Muscle of arm (tissue), 14 donors: ENCODE measurements at places on chromosomes 6 and 20. TPM values are rescaled to one million over a fixed set of nuclear protein-coding genes. Genes with fewer than 3 reads are reported as not detected.

Gene SLC35A1
- 15.4 TPM for polyA plus RNA-seq

- DNase-seq, result no peak
Measured at GRCh38 chr20:37529968-37530600, 2.4 kb upstream of the BLCAP start.

Gene SIGLEC1
- 2.9 TPM for polyA plus RNA-seq

DNA sequence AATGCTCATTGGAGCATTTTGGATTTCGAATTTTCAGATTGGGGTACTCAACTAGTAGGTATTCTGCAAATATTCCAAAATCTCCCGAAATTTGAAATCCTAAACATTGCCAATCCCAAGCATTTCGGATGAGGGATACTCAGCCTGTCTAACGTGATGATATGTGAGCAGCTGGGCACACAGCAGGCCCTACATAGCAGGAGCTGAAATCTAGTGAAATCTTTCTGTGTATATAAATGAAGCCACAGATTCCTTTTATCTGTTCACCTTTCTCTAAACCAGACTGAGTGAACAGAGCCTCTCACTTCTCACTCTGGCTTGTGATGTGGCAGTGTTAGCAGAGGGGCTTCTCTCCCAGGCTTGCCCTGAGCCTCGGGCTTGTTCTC, 17.8 kb downstream of the STX16 start:
- DNase-seq, result no peak

DNA sequence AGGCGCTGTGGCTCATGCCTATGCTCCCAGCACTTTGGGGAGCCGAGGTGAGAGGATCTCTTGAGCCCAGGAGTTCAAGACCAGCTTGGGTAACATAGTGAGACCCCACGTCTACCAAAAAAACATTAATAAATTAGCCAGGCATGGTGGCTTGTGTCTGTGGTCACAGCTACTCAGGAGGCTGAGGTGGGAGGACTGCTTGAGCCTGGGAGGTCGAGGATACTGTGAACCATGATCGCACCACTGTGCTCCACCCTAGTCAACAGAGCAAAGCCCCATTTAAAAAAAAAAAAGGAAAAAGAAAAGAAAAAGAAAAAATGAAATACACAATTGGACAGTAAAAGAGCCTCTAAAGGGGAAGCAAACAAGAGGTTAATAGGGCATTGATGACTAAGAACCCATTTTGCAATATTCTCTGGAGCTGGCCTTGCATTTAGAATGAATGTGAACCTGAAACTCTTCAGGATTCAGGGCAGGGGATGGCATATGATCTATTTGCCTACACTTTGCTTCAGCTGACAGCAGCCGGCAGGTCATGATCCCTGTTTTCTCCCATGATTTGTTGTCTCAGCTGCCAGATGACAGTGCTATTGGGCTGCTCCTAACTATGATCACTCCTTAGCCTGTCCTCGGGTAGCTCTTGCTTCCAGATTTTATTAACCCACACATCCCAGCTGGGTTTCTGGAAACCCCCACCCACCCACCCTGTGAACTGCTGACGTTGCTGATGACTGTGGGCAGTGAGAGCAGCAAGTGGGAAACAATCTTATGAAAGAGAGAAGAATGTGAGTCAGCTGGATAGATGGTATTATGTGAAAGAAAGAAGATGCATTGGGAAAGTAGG, 83.8 kb upstream of the ELOVL5 start:
- no peak for DNase-seq

Gene MACROD2
- polyA plus RNA-seq, result 4.7 TPM

Gene EPPIN
- polyA plus RNA-seq, result not detected

DNA sequence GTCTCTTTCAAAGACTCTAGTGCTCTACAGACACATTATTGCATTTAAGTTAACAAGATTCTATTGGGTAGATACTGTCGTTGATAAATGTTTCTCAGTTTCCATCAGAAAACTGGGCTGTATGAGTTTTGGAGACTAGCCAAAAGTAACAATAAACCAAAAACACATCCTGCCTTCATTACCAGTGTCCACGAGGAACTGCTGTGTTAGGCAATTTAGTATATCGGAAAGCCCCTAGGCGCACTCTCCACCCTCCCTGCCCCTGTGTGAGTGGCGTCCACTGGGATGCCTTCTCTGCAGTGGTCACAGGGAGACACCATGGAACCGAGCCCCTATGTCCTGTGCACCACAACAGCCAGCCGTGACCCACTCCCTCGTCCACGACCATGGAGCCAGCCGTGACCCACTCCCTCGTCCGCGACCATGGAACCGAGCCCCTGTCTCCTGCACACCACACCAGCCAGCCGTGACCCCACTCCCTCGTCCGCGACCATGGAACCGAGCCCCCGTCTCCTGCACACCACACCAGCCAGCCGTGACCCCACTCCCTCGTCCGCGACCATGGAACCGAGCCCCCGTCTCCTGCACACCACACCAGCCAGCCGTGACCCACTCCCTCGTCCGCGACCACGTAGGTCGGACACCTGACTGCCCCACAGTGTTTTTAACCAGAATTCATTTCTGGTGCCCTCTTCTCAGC, 35.3 kb downstream of the DLL1 start:
- no peak for DNase-seq

DNA sequence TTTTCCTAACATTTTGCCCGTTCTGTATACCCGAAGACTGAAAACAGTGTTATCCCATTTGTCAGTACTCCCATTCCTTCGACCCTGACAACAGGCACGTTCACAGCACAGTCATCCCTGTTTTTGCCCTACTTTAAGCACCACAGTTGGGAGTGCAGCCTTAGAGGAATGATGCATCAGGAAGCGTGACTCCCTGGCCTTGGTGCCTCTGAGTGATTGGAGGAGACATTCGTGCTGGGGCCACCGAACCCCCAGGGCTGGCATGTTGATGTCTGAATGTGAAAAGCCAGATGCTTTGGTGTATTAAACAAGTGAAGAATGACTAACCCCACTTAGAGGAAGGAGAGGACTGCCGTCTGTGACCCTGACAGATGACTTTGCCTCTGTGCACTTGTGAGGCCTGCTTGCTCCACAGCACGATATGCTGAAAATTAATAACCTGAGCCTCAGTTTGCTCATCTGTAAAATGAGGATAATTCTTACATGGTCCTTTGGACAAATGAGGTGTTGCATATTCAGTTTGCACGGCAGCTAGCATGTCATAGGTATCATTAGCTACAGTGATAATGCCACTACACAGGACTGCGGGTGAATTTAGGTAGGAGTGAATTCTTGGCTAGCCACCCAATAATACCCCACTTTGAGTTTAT, 36.0 kb downstream of the STK35 start:
- DNase-seq, result no peak

DNA sequence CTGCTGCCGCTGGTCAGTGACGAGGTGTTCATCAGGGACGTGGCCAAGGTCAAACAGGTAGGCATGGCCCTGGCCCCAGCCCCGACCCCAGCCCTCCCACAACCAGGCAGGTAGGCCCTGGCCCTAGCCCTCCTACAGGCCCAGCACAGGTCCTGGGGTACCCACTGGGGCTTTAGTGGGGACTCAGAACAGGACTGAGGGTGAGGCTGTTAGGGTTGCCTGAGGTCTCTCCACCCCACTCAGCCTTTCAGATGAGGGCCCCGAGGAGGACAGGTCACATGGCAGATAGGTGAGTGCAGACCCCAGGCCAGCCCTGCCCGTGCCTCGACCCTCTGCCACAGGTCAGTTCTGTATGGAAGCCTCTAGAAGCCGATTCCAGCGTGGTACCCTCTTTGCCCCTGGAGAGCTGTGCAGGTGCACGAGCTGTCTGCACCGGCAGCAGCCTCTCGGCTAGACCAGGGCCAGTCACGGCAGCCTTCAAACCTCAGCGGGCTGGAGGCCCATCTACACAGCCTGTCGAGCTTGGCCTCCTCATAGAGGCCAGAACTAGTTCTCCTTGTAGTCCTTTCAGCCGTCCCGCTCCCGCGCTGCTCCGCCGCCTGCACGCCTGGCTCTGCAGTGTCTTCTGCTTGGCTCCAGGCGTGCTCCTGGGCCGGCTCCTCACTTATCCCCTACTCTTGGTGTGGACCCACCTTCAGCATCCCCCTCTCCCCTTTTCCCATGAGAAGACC, 35.5 kb downstream of the PYGB start:
- DNase-seq, result no peak

Gene TRIM31
- polyA plus RNA-seq, result not detected

DNA sequence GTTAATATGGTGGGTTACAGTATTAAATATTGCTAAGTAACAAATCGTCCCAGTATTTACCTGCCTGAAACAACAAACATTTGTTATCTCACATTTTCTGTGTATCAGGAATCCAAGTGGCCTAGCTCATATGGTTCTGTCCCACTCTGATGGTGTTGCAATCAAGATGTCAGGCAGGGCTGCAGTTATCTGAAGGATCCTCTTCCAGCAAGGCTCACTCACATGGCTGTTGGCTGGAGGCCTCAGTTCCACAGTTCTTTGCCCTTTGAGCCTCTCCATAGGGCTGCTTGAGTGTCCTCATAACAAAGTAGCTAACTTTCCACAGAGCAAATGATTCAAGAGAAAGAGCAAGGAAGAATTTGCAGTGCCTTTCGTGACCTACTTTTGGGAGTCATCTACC, 17.7 kb downstream of the RAB22A start:
- DNase-seq, result no peak

DNA sequence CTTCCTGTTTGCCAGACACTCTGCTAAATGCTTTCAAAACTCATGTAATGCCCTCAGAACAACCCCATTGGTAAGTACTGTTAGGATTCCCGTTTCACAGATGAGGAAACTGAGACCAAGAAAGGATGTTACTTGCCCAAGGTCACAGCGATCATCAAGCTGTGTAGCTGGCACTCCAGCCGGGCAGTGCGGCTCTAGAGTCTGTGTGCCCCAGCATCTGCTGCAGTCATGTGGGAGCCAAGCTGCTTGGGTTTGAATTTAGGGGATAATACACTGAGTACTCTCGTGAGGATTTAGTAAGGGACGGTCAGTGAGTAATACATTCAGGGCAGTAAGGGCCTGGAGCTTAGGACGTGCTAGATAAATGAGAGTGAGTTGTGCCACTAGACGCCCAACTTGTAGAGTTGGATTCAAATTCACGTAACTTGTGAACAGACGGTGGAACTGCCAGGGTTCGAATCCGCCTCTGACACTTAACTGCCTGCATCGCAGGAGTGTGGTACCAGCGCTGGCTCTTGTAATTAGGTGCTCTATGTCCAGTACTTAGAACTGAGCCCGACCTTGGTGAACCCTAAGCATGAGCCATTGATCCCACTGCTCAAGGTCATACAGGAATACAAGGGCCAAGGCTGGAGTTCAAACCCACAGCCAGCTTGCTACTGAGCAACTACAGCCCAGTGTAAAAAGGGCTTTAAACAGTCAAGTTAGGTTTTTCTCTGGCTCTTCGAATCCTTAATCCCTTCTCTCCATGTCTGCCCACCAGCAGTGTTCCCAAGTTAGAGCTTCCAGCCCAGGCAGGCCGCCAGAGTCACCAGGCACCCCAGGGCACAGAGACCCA, 70.2 kb downstream of the EYA2 start:
- DNase-seq, result no peak

DNA sequence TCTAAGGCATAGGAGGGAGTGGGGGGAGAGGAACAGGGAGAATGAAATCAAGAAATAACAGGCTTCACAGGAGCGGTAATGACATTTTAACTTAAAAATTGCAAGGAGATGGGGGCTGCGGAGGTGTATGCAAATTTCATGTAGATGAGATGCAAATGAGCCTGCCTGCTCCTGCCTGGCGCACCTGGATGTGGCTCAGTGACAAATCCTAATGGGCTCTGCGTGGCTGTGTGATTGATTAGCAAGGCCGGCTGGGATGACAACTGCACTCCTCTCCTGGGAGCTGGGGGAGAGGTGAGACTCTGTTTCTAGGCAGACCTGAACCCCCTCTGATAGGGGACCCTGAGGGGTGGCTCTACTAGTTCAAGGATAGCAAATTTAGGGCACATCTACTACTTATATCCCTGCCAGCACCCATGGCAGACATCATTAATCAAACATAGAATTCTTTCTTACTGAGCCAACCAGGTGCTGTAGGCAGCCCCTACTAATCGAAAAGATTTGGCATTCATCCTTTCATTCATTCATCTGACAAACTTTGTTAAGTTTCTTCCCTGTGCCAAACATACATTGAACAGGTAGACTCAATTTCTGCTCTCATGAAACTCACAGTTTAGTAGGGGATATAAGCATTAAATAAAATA, 38.4 kb upstream of the TGM2 start:
- DNase-seq, result no peak

DNA sequence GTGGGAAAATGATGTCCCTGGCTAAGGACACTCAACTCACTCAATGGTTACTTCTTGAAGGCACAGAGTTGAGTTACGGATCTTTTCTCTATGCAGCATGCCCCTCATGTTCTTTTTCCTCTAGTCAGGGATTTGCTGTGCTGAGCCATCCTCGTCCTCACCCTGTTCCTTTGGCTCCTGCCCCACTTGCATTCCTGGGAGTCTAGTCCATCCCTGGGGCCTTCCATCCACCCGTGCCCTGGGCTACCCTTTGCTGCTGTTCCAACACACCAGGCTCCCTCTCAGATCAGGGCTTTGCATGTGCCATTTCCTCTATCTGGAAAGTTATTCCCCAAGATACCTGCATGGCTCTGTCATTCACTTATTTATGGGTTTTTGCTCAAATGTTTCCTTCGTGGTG, 13.3 kb upstream of the KCNG1 start:
- DNase-seq, result no peak

- no peak for DNase-seq
Measured at GRCh38 chr20:2729251-2729713, 36.7 kb downstream of the EBF4 start.

DNA sequence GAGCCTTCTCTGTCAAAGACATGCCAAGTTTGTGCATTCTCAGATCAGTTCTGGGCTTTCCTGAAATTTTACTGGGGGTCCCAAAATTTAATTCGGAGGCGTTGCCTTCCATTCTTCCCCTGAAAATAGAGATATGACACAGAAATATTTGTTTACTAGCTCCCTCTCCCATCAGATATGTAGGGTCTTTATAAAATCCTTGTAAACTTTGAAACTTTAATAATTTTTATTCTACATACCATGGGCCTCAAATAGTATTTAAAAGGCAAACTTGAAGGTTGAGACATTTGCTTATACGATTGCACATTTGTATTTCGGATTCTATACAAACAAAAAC, 54.6 kb downstream of the IL20RA start:
- no peak for DNase-seq

- DNase-seq, result no peak
Measured at GRCh38 chr6:6760002-6760401, 171.5 kb downstream of the LY86 start.

DNA sequence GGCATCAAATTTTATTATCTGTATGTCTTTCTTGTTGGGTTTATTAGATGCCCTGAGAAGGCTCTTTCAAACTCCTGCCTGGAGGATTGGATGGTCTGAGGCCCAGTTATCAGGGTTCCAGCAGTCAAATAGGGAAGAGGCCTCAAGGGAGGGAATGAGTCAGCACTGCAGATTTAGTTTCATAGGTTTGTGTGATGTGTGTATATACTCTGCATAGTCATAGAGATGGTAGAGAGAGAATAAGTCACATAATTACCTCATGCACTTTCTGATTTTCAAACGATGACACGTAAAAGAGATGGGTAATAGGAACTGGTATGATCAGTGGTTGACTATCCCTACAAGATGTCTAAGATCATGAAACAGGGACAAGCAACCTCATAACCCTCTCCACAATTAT, 82.1 kb downstream of the ADAT2 start:
- DNase-seq, result no peak

GRCh38 chr6:116568821-116569755, 2.2 kb upstream of the RWDD1 start:
- DNase-seq, result no peak

- no peak for DNase-seq
Measured at GRCh38 chr6:155313602-155314091, 637 bp downstream of the TFB1M start.

Gene MAD2L1BP
- 17.1 TPM for polyA plus RNA-seq
